ENCODE measurements at places on chromosomes 13 and 19.

- DNase-seq: no peak
These were observed 3.5 kb upstream of the INSR start for GRCh38 chr19:7297742-7298141.

GRCh38 chr19:5393088-5393487, 52.5 kb upstream of the PTPRS start:
- DNase-seq: no peak

DNA sequence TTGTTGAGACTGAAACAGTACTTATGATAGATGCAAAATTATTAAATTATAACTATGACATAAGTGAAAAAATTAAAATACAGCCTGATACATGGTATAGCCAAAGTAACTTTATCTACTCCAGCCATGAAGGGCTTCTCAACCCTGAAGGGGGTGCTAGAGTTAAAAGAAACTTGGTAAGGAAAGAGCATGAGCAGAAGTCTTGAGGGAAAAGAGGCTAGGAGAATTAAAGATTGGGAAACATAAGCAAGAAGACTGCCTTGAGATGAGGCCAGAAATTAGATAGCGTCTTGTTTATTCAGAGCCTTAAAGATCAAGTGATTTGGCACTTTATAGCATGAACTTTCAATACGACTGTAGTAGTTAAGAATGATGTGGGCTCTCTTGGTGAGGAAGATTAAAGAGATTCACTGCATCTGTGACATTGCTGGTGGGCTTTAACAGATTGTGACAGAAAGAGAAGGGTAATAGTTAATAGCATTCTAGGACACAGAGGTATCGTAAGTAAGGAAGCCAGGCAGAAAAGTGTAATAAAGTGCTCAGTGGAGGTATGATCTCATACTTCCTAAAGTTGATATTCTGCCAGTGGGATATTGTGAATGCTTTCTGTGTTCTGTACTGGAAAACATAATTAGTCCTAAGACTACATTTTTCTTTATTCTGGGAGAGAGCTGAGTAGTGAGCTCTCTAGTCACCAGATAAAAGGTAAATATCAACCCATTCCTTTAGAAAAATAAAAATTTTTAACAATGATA, 385.4 kb upstream of the PRR20A start:
- DNase-seq: peak; percentile 36

DNA sequence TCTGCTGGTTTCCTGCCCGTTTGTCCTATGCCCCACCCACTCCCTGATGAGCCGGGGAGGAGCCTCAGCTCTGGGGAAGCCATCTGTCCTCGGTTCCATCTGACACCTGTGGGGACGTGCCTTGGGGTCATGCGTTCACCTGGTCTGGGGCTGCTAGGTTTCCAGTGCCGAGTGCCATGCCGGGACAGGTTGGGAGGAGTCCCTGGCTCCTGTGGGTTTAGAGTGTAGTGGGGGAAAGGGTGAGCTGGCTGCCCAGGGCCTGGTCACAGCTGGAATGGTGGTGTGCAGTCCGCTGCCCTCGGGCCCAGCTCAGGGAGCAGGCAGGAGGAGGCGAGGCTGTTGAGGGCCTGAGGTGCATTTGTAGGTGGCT, 2.5 kb downstream of the KDM4B start:
- DNase-seq: peak; percentile 37

GRCh38 chr19:42132851-42133528, 744 bp upstream of the POU2F2 start:
- peak; percentile 91 for DNase-seq

- DNase-seq: no peak
These were observed at the start of gene TTYH1 for GRCh38 chr19:54415208-54415900. TSS of gene TTYH1 (plus strand) at chr19:54415464. CDS start at chr19:54415553, 89 bp downstream.

DNA sequence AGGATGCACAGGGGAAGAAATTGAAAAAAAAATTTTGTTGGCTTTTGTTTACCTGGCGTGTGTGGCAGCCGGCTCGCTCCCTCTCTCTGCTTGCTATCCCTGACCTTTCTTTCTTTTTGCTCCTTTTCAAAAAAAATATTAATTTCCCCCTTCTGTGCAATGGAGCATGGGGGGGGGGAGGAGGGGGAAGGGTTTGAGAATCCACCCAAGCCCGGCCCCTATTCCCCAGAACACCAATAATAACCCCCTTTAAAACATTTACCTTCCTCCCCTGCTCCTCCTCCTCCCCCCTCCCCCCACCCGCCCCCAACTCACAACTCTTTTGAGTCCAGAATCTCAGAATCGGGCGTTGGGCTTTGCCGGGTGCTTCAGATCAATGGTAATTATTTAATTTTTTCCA, 28.4 kb downstream of the NFIX start:
- DNase-seq: no peak

Measured in HT-29 (cell line).